Forelimb muscle (tissue), 1 donor: ENCODE measurements at places on chromosomes 3 and 15. TPM values are rescaled to one million over a fixed set of nuclear protein-coding genes. Genes with fewer than 3 reads are reported as not detected.
A peak's percentile ranks its signal among the peaks of the same experiment; 100 is the strongest.

POLR2M gene
- 38.9 TPM for polyA plus RNA-seq

ZFYVE19 gene
- 16.1 TPM for polyA plus RNA-seq

RASGRF1 gene
- polyA plus RNA-seq = 0.13 TPM

ACSBG1 gene
- polyA plus RNA-seq = 0.18 TPM

CPA3 gene
- 1.3 TPM for polyA plus RNA-seq

APEH gene
- polyA plus RNA-seq = 56.2 TPM

- DNase-seq = no peak
These were observed 14.2 kb downstream of the LRRC49 start for GRCh38 chr15:70906842-70907241.

GRCh38 chr3:123447749-123448517 is 957 bp downstream of the ADCY5 start:
- no peak for DNase-seq

DNA sequence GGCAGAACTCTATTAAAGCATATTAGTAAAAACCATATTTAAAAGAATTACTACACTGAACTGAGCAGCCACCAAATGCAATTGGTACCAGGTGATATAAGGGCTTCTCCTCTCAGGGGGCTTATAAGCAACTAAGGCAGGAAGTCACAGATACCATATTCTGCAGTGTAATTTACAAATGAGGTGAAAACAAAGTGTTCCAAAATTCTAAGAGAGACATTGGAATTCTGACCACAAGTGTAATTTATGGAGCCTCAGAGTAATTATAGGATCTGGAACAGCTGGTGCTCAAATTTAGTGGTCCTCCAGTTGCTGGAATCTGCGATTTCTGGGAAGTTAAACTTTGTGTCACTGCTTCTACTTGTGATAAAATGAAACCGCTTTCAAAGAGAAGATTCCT is 3.1 kb upstream of the NR1I2 start:
- no peak for DNase-seq

- no peak for DNase-seq
These were observed 66.6 kb upstream of the LARS2 start for GRCh38 chr3:45321607-45322391.

- no peak for DNase-seq
These were observed 49.9 kb upstream of the KLF13 start for GRCh38 chr15:31276596-31277298.

DNA sequence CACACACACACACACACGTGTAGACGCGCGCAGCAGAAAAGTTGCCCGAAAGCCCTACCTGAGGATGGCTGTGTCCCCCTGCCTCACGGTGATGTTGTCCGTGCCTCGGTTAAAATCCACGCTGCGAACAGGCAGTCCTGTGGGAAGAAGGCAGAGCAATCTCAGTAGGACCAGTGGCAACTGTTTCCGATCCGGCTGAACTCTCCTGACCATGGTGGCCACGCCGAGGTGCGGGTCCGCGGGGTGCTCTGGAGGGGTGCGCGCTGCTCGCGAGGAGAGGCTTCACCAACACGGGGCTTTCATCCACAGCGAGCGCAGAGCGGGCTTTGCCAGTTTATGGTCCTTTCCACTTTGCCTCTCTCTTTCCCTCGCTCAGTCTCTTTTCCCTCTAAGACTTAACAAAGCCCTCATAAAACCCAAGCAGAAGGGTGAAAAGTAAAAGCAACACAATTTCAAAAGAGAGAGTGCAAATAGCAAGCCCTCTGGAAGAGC is 422 bp downstream of the LSAMP start:
- DNase-seq = no peak

GRCh38 chr3:120182613-120183511 is 88.6 kb upstream of the GSK3B start:
- DNase-seq = no peak

- DNase-seq = no peak
These were observed 232.5 kb upstream of the TBL1XR1 start for GRCh38 chr3:177429771-177430170.

- DNase-seq = no peak
These were observed 667.1 kb upstream of the ADAMTS9 start for GRCh38 chr3:65354880-65355279.

- DNase-seq = no peak
These were observed 9.1 kb upstream of the ARHGEF3 start for GRCh38 chr3:56810577-56811545.

DNA sequence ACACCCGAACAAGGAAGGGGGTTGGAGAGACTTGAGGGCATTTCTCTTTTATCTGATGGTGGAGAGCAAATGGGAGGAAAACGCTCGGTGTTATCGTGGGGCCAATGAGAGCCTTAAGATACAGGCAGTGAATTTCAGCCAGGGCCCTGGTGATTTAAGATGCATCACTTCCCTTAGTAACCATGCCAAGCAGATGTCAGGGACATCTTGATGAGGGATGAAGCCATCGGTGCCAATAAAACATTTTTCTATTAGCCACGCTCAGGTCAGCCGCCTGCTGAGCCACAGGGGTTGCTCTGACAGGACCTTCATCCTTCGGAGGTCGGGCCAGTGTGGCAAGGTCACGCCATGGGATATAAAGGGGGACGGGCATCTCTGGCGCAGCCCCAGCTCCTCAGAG is 10.6 kb downstream of the IQSEC1 start:
- no peak for DNase-seq

DNA sequence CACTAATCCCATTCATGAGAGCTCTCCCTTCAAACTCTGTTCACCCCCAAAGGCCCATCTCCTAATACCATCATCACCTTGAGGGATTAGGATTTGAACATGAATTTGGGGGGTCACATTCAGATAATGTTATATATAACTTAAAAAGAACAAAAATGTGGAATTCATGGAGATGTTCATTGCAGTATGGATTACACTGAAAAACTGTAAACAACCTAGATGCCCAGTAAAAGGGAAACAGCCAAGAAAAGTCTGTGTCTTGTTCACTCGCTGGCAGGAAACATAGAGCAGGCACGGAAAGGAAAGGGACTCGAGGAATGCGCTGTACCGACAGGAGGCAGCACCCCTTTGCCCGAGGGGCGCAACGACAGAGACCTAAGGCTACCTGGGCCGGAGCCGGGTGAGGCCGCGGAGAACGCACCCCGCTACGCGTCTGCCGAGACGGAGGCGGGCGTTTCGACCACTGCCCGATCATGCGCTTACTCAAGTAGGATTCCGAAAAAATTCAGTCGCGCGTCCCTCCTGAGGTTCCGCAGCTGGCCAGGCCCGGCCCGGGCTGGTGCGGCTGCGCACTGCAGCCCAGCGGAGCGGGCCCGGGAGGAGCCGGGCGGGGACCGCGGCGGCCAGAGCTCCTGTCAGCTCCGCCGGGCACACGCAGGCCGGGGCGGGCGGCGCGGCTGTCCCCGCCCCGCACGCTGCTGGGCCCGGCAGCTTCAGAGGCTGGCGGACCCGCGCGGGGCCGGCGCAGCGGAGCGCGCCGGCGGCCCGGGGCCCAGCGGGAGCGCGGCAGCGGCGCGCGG is 862 bp upstream of the MAN2A2 start:
- peak; percentile 56 for DNase-seq

- DNase-seq = no peak
These were observed 716 bp downstream of the SMC4 start for GRCh38 chr3:160400030-160400701.

DNA sequence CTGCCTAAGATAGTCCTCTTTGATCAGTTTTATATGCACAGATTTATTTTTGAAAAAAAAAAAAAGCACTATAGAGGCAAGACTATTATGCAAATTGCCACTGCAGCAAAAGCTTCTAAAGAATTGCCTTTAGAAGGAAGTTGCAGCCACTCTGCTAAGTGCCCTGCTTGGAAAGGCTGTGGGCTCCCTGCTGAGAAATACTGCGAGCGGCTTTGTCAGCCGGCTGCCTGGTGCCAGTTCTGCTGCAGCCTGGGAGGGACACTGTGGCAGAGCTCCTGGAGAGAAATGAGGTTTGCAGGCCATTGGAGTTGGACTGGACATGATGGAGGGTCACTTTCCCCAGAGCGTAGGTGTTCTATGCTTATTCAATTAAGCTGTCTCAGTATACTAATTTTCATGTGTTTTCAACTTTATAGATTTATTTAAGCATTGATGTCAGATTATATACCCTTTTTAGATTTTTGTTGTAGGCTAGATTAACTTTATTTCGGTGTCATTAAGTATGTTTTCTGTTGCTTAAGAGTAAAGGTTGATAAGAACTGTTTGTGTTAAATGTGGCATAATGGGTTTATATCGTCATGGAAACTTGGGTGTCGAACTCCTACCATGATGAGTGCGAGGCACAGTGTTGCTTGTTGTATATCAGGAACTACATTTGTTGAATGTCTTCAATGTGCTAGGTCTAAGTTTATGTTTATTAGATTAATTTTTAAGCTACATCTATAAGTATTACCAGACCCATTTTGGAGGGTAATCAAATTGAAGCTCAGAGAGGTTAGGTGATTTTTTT is 6.6 kb downstream of the MAP2K5 start:
- DNase-seq = no peak

- no peak for DNase-seq
These were observed 103.1 kb downstream of the CMSS1 start for GRCh38 chr3:99920481-99921376.

DNA sequence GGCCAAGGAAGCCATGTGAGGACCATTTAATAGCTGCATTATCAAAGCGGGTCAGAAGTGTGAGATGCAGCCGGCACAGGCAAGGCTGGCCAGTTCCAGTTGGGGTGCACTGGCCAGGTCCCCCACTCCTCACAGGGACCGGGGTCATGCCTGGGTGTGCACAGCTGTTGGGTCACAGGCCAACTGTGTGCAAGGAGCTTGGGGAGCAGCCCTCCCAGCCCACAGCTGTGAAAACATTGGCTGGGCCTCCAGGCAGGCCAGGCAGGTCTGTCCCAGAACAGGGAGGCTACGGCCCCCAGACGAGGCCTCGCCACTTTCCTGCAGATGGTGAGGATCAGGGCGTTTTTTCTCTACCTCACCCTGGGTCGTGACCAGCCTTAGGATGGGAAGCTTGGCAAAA is 521.0 kb downstream of the NTRK3 start:
- DNase-seq = no peak

GRCh38 chr3:122313281-122313680 is 11.8 kb upstream of the CSTA start:
- DNase-seq = no peak

- no peak for DNase-seq
These were observed 1552.3 kb downstream of the OTOL1 start for GRCh38 chr3:163048881-163049280.

DNA sequence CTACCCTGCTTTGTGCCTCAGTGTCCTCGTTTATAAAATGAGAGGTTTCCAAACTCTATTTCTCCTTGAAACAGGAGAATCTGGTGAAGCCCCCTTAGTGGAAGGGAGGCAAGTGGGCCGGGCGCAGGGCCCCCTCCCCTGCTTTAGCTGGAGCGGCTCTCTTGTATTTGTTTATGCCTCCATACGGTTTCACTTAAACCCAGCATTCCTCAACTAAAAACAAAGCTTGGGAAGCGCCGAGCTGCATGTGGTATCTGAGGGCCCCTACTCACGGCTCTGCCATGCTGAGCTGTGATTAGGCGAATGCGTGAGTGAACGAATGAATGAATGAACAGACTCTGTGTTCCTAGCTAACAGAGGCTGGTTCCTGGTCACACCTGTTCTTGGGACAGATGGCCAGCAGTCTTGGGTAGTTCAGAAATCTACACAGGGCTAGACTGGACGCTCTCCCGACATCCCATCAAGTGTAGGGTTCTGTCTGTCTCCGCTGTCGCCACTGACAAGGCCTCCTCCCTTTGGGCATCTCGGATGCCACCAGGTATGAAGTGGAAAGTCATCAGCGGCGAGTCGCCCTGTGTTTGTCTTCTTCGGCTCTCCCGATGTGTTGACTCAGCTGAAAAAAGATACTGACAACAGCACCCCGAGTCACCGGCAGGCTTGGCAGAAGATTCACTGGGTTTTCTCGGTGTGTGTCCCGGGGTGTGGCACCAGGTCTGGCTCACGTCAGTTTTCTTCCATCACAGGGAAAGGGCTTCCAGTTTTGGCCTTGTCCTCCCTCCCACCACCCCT is 42.4 kb upstream of the VPS8 start:
- no peak for DNase-seq

- DNase-seq = no peak
These were observed 104.6 kb downstream of the APBA2 start for GRCh38 chr15:28990390-28990789.

DNA sequence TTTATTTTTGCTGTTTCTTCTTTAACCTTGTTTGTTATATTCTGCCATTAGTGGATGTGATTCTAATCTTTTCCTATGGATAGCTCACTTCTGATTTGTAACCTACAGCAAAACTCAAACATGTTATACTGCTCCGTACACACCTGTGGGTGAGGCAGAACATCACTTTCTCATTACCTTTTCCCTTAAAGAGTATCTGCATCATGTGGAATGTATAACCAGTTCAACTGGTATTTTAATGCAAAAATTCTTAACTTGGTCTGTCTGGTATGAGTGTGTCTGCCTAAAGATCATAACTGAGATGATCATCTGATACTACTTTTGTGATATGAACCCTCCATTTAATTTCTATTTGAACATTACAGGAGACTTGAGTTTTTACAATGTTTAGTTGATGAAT is 13.0 kb upstream of the UPK1B start:
- DNase-seq = no peak

- DNase-seq = no peak
These were observed 171.1 kb upstream of the TLE3 start for GRCh38 chr15:70268698-70269251.

DNA sequence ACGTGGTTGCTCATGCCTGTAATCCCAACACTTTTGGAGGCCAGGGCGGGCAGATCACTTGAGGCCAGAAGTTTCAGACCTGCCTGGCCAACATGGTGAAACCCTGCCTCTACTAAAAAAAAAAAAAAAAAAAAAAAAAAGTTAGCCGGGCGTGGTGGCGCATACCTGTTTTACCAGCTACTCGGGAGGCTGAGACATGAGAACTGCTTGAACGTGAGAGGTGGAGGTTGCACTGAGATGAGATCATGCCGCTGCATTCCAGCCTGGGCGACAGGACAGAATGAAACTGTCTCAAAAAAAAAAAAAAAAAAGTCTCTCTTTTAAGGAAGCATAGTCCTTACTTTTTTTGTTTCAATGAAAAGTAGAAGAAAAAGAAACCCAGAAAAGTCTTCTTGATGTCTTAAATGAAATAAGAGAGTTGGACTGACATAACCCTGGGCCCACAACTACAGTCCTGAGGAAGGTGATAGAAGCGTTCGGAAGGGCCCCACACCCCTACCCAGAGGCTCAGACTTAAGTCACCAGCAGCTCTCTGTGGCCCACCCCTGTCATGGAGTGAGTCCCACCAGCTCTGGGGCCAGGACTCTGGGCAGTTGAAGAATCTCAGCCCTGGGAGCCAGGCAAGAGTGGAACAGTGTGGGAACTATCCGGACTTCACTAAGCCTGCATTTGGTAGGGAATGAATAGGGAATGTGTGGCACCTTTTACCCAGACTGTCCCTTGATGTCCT is 2.6 kb downstream of the NME9 start:
- no peak for DNase-seq

GRCh38 chr3:9448643-9449042 is 51.2 kb downstream of the SETD5 start:
- DNase-seq = no peak

- no peak for DNase-seq
These were observed 2.6 kb downstream of the ZNF710 start for GRCh38 chr15:90003736-90004135.

DNA sequence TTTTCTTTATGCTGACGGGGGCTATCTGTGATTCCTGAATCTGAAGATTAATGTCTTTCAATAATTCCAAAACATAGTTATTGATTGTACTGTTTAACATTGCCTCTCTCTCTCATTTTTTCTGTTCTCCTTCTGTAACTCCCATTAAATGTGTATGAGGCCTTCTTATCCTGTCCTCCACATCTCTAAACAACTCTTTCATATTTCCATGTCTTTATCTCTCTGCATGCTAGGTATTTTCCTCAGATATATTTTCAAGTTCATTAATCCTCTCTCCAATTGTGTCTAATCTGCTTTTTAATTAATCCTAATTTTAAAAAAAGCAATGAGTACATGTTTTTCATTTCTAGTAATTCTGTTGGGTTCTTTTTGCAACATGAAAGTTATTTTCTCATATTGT is 173.2 kb downstream of the TLE3 start:
- DNase-seq = no peak
